ENCODE measurements at places on chromosomes 16 and 17.

GRCh38 chr17:17944242-17944641, 28.0 kb downstream of the TOM1L2 start:
- DNase-seq = no peak

GRCh38 chr17:69588827-69589239, 174.3 kb downstream of the MAP2K6 start:
- no peak for DNase-seq

- DNase-seq = no peak
These were observed 73.7 kb upstream of the CHMP6 start for GRCh38 chr17:80917716-80918560.

DNA sequence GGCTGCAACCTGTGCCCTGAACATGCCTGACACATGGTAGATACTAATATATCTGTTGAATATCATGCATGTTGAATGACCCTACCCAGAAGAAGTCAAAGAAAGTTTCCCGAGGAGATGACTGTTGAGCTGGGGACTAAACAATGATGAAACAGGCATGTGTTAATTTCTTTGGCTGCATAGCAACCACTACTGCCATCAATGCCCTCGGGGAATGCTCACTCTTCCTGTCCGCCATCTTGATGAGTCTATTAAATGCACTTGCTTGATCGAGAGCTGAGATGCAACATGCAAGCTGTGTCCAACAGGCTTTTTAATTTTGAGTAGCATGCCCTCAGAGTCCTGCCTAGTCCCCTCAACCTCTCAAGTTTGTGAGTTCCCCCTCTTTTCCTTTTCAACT, 31.3 kb downstream of the GRIN2A start:
- no peak for DNase-seq

GRCh38 chr17:19310151-19310550, 52.4 kb downstream of the B9D1 start:
- no peak for DNase-seq

DNA sequence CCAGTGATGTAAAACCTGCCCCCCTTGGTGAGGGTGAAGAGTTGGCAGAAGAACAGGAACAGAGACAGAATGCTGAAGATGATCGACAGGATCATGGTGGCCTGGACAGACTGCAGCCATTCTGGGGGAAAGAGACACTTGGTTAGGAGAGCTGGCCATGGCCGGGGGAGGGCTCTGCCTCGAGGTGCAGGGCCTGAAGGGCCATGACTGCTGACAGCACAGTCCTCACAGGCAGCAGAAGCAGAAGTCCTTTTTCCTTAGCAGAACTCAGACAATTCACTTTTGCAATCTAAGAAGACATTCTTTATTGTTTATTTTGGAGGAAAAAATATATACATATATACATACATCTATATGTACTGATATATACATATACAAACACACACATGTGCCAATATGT, 25.6 kb downstream of the PMP22 start:
- no peak for DNase-seq

Measured in pons (tissue), 1 donor.